ENCODE measurements at places on chromosomes 11 and 22. TPM values are rescaled to one million over a fixed set of nuclear protein-coding genes. Genes with fewer than 3 reads are reported as not detected.

GRCh38 chr11:112179601-112180000 is 4.3 kb downstream of the BCO2 start:
- no peak for DNase-seq

GRCh38 chr11:335779-336658 is 15.4 kb upstream of the IFITM3 start:
- peak; percentile 89 for DNase-seq

GRCh38 chr22:24333301-24333700 is 62.7 kb downstream of the SPECC1L start:
- DNase-seq, result no peak

DNA sequence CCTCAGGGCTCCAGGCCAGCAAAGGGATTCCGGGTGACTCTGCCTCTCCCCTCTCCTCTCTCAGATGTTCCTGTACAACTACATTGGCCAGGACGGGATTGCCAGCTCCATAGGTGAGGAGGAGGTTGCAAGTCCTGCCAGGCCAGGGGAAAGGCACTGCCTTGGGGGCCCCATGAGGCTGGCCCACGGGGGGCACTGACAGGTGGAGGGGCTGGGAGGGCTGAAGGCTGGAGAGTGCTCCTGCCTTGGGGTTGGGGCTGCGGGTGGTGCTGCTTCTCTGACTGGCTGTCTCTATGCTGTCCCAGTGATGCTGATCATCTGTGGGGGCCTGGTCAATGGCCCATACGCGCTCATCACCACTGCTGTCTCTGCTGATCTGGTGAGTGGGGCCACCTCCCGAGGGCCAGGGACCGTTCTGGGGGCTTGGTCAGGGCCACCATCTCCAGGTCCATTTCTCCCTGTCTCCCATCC is 21.7 kb downstream of the SLC37A2 start:
- no peak for DNase-seq

- no peak for DNase-seq
Observed at GRCh38 chr11:57403802-57404147, 13.3 kb upstream of the PRG2 start.

- DNase-seq, result peak; percentile 57
Observed at GRCh38 chr11:45455536-45455935, 169.4 kb upstream of the SYT13 start.

GRCh38 chr11:16902182-16902581 is 112.0 kb downstream of the PLEKHA7 start:
- DNase-seq, result no peak

- DNase-seq, result no peak
Observed at GRCh38 chr11:120752668-120753067, 241.1 kb downstream of the GRIK4 start.

- no peak for DNase-seq
Observed at GRCh38 chr11:8927233-8927632, 5.5 kb downstream of the C11orf16 start.

DNA sequence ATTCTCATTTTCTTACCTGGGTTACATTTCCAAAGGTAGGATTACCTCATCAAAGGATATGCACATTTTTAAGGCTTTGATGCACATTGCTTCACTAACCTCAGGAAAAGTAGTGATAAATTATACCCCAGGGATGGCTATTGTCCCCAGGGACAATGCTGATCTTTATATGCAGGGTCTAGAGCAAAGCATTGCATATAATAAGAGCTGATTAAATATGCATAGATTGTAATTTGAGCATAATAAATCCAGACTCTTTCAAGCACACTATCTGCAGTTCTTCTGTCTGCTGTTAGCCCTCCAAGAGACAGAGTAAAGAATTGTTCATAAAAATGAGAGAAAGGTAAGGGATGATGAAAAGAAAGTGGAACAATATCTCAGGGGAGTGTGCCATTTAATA is 57.3 kb upstream of the SYT13 start:
- DNase-seq, result no peak

GRCh38 chr11:65575568-65576231 is at the start of gene EHBP1L1:
Gene EHBP1L1 (plus strand): TSS chr11:65576053. CDS start chr11:65576303, 250 bp downstream.
- peak; percentile 80 for DNase-seq

DNA sequence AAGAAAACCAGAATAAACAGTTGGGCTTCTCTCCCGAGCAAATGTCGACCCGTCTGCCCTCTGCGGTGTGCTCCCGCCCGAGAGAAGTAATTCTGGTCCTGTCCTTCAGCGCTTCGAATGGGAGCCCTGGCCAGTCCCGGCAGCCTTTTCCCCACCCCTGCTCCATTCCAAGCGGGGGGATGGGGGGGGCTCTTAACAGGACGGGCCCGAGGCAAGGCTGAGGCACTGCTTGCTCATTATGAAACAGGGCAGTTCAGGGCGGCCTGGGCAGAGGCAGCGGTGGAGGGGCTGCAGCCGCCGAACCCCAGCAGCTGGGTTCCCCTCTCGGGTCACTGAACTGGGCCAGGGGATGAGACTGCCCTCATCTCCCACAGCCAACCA is 9.1 kb downstream of the BACE1-AS start:
- peak; percentile 54 for DNase-seq

DNA sequence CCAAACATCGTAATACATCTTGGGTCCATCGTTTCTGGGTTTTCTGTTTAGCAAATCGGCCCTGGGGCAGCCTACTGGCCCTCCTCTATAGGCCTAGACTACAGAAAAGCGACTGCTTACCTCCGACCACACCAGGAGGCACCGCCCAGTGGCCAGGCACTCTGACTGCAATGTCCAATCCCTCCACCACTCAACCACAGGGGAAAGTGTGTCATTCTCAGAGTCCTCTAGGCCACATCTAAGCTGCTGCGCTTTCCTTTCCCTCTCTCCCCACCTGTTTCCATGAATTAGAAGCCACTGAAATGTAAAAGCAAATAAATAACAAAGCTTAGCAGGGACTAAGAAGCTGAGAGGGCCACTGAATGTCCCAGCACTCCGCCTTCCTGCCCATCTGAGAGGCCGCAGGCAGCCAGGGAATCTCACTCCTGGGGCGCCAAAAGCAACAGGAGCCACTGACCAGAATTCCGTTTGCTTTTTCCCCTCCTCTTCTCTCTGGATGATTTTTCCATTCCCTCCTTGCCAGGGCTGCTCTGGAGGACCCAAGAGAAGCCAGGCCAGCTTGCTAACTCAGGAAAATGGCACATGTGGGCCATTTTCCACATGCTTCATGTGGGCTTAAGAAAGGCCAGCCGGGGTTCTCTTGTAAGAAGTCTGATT is 50.1 kb upstream of the FLI1 start:
- DNase-seq, result no peak

GRCh38 chr11:108916290-108916689 is 251.4 kb downstream of the DDX10 start:
- DNase-seq, result no peak

DNA sequence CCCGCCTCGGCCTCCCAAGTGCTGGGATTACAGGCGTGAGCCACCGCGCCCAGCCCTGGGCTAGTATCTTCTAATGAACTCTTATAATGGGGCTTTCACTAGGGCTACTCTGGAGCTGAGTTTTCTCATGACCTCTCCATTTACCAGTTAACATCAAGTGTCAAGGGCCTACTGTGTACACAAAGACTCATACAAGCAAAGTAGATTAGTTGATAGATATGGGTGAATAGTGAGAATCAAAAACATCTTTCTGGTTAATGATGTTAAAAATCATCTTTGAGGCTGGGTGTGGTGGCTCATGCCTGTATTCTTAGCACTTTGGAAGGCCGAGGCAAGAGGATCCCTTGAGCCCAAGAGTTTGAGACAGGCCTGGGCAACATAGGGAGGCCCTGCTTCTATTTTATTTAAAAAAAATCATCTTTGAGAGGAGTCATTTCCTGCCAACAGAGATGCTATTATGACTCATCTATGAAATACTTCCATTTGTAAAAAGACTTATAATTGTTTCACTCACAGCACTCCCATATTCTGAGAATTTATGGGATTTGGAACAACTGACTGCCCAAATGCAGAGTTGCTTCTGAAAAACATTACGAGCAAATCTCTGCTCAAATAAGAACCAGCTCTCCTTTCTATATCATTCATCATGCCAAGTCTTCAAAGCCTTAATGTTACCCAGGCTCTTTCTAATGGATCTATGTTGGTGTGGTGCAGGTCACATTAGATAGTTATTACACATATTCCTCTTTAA is 57.0 kb downstream of the GDPD4 start:
- peak; percentile 22 for DNase-seq

DNA sequence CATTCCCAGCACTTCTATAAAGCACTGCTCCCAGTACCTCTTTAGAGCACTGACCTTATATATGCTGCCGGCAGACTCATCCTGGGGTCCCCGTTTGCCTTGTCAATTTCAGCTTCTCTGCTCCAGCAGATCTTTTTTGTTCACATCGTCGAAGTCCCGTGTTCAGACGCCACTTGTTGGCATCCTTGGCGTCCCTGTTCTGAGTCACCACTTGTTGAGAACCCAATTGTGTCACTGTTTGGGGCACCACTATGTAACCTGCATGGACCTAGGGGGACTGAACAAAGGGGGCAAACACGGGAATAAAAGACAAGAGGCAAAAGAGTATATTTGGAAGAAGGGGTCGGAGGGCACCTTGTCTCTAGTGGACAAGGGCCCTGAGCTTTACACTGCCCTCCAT is 25.5 kb downstream of the OR10A6 start:
- DNase-seq, result no peak

DNA sequence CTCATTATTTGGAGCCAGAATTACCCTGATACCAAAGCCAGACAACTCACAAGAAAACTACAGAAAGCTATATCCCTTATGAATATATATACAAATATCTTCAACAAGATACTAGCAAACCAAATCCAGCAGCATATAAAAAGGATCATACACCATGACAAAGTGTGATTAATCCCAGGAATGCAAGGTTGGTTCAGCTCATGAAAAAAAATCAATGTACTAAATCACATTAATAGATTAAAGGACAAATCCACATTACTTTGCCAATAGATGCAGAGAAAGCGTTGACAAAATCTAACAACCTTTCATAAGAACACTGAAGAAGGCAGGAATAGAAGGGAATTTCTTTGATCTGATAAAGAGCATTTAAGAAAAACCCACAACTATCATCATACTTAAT is 50.4 kb upstream of the TEAD1 start:
- DNase-seq, result no peak

GRCh38 chr11:69468911-69469885 is 12.3 kb upstream of the LINC01488 start:
- no peak for DNase-seq

DNA sequence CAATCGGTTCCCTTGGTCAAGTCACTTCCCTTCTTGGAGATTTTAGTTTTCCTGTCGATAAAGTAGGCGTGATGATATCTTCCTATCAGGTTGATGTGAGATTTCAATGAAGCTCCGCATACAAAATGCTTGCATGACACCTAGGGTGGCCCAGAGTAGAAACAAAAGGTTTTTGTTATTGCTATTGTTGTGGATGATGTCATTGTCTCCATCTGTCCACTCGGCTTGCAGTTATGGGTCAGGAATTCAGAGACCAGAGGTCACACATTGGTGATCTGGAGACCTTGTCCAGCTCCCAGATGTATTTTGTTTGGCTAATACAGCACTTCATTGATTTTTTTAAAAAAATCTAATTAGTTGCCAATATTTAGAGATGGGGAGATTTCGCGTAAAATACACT is 382.1 kb downstream of the MN1 start:
- no peak for DNase-seq

DNA sequence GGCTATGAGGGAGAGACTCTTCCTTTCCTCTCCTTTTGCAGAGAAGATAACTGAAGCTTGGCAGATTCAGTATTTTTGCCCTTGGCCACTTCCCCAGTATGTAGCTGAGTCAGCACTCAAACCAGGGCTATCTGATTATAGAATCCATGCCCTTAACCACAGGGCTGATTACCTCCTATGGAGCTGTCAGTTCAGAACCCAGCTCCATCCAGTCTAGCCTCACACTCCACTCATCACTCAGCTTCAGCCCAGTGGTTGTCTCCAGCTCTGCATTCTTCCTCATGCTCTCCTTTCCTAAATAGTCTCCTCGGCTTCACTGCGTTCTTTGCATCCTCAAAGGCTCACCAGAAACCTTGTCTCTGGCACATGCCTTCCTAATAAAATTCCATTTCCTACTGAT is 151.6 kb upstream of the BLID start:
- DNase-seq, result no peak

- DNase-seq, result no peak
Observed at GRCh38 chr22:37672206-37672919, 3.1 kb upstream of the LGALS1 start.

GRCh38 chr11:79078456-79078855 is 362.4 kb downstream of the TENM4 start:
- no peak for DNase-seq

- peak; percentile 12 for DNase-seq
Observed at GRCh38 chr11:115084231-115084630, 405.9 kb downstream of the NXPE2 start.

GRCh38 chr11:130785380-130786116 is 130.7 kb downstream of the SNX19 start:
- DNase-seq, result peak; percentile 64

DNA sequence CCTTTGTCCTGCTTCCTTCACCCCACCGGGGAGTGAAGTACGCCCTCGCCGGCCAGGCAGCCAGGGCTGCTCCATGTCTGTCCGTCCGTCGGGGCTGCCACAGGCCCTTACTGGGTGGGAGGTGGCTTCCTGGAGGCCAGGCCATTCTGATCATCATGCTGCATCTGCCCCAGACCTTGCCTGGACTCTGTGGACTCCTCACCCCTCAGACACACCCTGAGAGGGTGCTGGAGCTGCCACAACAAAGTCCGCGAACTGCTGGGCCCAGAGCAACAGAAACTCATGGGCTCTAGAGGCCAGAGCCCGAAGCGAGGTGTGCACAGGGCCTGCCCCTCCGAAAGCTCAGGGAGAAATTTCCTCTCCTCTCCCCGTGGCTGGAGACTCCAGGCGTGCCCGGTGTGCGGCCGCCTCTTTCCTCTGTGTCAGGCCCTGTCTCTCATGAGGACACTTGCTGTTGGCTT is 124.2 kb downstream of the KCNQ1OT1 start:
- DNase-seq, result no peak

- no peak for DNase-seq
Observed at GRCh38 chr11:11899401-11899800, 57.6 kb downstream of the USP47 start.

- no peak for DNase-seq
Observed at GRCh38 chr11:17171343-17171742, 36.4 kb downstream of the PIK3C2A start.

The LARGE2 gene
- total RNA-seq, result 2.7 TPM

The FBLN1 gene
- total RNA-seq, result 115 TPM

The OR51A7 gene
- total RNA-seq, result not detected

The RFPL2 gene
- not detected for total RNA-seq

The IFITM5 gene
- total RNA-seq, result not detected

The PTPN5 gene
- total RNA-seq, result 0.62 TPM

The OR8G1 gene
- total RNA-seq, result not detected

The ROM1 gene
- total RNA-seq, result 0.72 TPM

The GPR152 gene
- not detected for total RNA-seq

The INSC gene
- 3.8 TPM for total RNA-seq

The LRRC74B gene
- total RNA-seq, result not detected

The MSANTD4 gene
- total RNA-seq, result 32.0 TPM

The OOSP3 gene
- not detected for total RNA-seq

The NXPE2 gene
- 0.31 TPM for total RNA-seq
